ENCODE measurements at places on chromosomes 2 and 18.
A peak's percentile ranks its signal among the peaks of the same experiment; 100 is the strongest.

DNA sequence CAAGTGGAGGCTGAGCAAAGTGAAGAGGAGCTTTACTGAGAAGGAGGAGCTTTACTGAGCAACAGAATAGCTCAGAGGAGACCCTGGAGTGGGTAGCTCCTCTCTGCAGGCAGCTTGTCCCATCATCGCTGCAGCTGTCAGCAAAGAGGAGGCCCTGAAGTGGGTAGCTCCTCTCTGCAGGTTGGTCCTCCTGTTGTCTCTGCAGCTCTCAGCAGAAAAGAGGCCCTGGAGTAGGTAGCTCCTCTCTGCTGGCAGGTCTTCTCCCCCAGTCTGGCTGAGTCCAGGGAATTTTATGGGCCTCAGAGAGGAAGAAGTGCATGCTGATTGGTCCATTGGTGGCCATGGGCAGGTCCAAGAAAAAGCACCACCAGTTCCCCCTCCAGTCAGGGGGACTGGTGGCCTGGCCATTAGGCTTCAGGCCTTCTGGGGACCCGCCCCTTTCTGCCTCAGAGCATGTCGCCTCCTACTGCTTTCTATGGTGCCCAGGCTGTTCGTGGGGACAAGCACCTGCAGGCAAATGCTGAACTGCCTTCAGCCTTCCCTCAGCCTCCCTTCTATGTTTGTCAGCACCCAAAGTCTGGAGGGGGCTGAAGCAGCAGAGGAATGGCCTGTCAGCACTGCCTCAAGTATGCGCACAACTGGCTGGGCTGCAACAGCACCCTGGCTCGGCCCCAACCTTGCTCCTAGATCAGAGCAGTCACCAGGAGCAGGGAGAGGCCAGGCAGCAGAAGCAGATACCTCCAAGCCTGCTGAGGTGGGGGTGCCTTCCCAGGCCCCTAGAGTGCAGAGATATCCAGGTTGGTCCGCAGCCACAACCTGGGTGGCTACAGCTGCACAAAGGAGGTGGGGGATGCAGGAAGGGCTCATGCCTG lies 5.9 kb downstream of the ZSCAN30 start:
- DNase-seq: no peak

DNA sequence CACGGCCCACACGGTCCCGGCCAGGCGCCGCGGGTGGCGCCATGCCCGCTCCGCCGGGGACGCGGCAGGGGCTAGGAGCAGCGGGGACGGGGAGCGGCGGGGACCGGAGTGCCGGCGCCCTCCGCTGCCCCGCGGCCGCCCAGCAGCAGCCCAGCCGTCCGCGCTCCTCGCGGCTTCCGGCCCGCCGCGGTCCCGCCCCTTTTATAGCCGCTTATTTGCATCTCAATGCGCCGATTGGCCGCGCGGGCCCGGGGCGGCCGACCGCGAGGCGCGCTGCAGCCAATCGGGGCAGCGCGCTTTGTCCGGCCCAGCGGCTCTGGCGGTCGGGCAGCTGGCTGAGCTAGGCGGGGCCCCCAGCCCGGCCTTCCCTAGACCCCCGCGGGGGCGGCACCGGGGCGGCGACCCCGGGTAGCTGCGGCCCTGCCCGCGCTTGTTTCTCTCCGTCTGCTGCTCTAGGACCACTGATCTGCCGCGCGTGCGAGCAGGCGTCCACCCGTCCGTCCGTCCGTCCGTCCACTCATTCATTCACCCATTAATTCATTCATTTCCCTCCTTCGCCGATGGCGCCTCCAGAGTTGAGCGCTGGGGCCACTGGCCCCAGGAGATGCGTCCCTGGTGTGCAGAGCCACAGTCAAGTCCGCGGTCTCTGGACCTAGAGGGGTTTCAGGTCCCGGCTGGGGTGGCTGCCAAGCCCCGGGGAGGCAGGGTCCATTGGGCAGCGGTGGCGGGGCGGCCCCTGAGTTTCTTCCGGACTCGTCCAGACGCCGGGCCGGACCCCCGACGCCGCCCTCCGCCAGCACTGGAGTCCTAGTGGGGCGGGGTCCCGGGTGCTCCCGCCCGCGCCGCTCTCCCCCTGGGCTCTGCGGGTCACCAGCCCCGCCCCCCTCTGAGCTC lies at the start of gene HES6:
Gene HES6 (minus strand): TSS at position 176 of the 894 bp plus-strand sequence. CDS start 133 bp downstream, at position 43.
- DNase-seq: peak; percentile 91

GRCh38 chr2:241063587-241063986 lies 38.5 kb downstream of the MTERF4 start:
- no peak for DNase-seq

DNA sequence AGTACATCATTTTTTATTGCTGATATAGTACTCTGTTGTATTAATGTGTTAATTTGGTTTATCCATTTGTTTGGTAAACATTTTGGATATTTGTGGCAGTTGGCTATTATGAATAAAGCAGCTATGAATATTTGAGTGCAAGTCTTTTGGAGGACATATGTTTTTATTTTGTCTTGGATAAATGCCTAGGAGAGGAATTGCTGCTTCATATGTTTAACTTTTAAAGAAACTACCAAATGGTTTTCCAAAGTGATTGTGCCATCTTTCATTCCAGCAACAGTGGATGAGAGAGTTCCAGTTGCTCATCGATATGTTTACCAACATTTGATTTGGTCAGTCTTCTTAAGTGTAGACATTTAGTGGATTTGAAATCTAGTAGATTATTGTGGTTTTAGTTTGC lies 51.8 kb downstream of the MERTK start:
- no peak for DNase-seq

DNA sequence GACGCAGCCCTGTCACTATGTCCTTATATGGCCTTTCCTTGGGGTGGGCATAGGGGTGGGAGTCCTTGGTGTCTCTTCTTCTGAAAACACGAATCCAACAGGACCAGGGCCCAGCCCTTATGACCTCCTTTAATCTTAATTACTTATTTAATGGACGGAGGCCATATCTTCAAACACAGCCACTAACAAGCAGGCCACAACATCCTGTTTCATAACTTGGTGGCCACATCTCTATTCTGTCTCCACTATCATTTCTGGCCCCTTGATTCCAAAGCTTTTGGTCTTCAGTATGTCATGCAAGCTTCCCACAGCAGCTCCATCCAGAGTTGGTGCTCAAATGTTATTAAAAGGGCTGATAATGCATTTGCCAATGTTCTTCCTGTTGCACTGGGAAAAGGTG lies 287.3 kb upstream of the SMIM21 start:
- DNase-seq: no peak

GRCh38 chr18:38789141-38789540 lies 1223.5 kb upstream of the CELF4 start:
- DNase-seq: no peak

DNA sequence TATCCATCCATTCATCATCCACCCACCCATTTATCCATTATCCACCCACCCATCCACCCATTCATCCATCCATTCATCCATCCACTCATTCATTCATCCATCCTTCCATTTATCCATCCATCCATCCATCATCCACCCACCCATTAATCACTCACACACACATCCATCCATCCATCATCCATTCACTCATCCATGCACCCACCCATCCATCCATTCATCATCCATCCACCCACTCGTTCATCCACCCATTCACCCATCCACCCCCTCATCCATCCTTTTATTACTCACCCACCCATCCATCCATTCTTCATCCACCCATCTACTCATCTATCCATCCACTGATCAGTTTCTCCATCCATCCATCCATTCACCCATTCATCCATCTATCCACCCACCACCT lies 8.1 kb upstream of the TPO start:
- DNase-seq: no peak

- DNase-seq: no peak
Observed at GRCh38 chr2:240213476-240214421, 73.3 kb upstream of the OTOS start.

DNA sequence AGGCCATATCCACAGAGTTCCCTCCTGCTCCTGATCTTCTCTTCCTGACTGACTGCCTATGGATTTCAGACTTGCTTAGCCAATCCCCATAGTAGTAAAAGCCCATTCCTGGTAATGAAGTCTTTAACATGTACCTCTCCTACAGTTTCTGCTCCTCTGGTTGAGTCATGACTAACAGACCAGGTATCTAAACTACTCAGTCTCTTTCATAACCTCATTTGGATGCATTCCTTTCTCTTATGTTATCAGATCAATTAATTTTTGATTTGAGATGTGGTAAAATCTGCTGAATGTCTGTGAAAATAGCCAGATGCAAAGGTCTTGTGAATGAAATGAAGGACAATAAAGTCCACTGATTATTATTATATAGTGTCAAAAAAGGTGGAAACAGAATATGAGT lies 198.0 kb downstream of the NBAS start:
- DNase-seq: no peak

DNA sequence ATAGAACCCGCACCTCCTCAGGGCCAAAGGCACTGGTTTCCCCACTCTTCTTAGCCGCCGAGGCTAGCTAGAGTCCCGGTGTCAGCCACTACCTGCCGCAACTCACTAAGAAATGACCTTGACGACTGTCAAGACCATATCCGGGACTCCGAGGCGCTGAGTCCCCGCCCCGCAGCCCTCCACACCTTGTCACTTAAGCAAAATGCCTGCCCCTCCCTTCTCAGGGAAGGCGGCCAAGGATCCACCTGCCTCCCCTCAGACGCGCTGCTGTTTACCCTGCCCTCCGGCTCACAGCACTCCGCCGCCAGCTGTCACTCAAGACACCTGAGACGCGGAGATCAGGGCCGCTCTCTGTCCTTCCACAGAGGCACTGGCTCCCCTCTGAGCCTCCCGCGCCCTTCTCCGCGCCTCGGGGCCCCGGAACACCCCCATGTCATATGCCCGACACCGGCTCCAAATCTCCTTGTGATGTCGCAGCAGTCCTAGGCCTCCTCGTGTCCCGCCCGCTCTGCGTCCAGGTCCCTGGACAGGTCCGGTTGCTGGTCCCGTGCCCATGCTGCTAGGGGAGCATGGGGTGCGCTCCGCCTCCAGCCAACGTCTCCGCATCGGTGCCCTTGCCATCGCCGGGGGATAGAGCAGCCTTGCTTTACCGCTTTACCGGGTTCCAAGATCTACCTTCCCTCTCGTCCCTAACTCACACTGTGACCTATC lies 32.5 kb upstream of the REG3G start:
- DNase-seq: peak; percentile 60

- DNase-seq: no peak
Observed at GRCh38 chr18:59383851-59384250, 24.8 kb upstream of the LMAN1 start.

DNA sequence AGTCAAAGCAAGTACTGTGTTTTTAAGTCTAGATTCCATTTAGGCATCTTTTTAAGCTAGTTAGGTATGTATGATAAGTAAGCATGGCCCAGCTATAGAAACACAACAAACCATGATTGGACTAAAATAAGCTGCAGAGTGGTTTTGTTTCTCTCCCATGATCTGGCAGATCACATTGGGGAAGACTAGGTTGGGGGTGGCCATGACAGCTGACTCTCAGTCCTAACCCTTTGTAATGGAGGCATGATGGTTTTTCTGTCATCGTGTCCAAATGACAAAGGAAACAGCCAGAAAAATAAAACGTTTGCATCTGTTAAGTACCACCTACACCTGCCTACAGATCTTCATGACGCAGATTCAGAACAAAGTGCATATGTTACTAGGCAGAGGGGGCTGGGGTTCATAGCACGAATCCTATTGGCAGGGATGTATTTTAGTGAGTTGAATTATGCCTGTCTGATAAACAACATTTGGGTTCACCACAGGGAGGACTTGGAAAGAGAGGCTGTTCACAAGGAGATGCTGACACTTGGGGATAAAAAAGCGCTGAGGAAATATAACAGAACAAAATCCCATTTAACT lies 33.8 kb upstream of the GALNT5 start:
- no peak for DNase-seq

DNA sequence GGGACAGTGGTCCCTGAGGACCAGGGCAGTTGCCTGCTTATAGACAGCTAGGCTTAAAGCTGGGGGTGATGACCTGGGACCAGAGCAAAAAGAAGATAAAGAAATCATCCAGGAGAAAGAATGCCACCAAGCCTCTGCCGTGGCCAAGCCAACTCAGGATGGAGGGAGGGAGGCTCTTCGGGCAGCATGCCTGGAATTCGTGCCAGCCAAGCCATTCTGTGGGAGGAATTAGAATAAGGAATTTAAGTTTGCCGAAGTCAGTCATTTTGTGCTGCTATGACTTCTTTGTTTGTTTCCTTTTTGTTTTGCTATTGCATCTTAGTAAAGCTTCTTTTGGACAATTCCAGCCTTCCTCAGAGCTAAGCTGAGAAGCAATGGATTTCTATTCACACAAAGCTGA lies 124.1 kb downstream of the EN1 start:
- no peak for DNase-seq

DNA sequence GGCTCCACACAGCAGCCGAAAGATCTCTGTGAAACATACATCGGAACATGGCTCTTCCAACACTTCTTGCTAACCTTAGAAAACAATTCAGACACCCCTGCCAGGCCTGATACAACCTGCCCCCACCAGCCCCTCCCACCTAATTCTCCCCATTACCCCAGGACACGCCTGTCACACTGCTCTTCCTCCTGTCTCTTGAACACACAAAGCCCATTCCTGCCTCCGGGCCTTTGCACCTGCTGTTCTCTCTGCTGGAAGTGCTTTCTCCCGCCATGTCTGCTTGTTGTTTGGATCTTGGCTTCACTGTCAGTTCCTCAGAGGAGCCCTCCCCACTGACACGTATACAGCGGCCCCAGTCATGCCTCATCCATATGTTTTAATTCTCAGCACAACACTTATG lies 24.1 kb downstream of the CELF4 start:
- no peak for DNase-seq

GRCh38 chr2:97932975-97933662 lies 62.6 kb downstream of the TMEM131 start:
- no peak for DNase-seq

- peak; percentile 58 for DNase-seq
Observed at GRCh38 chr2:109144271-109144670, 15.3 kb downstream of the SH3RF3 start.

DNA sequence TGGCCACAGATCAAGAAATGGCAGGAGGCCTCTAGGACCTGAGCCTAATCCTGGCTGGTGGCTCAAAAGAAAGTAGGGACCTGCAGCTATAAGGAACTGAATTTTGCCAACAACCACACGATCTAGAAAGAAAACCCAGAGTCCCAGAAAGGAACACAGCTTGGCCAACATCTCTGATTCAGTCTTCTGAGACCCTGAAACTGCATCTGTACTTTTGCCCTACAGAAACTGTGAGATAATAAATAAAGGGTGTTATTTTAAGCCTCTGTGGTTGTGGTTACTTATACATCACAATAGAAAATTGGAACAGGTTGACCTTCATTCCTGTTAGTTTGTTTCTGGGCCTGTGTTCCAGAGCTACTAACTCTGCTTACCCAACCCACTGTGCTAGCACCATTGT lies 356.8 kb upstream of the ST6GAL2 start:
- DNase-seq: no peak

All from Karpas-422 (cell line).